ENCODE measurements at places on chromosomes 13 and 19. TPM values are rescaled to one million over a fixed set of nuclear protein-coding genes. Genes with fewer than 3 reads are reported as not detected.

- DNase-seq: no peak
These were observed 795.9 kb upstream of the PCDH9 start for GRCh38 chr13:68026077-68026476.

DNA sequence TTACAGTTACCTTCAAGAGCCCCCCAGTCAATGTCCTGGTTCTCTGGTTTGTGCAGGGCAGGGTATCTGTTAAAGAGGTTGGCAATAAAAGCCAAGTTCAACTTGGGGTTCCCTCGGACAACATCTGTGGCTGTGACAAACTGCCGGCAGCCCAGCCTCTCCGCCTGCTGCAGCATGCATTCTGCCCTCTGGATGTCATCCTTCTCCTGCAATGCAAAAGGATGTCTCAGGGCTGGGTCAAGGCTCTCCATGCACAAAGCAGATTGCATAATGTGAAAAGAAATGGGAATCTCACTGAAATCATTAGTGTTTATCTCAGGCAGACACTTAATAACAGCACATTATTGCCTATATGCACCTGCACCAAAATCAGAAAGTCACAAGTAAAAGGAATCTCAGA is 35.1 kb downstream of the LCP1 start:
- DNase-seq: no peak

SHISA7 gene
- total RNA-seq: not detected

LILRA5 gene
- total RNA-seq: not detected

TMEM238 gene
- 12.5 TPM for total RNA-seq

IGFL2 gene
- not detected for total RNA-seq

NCAN gene
- not detected for total RNA-seq

GRCh38 chr13:106061781-106062180 is 473.7 kb downstream of the EFNB2 start:
- DNase-seq: no peak

GRCh38 chr19:36577271-36577996 is 4.3 kb upstream of the ZNF529 start:
- no peak for DNase-seq

DNA sequence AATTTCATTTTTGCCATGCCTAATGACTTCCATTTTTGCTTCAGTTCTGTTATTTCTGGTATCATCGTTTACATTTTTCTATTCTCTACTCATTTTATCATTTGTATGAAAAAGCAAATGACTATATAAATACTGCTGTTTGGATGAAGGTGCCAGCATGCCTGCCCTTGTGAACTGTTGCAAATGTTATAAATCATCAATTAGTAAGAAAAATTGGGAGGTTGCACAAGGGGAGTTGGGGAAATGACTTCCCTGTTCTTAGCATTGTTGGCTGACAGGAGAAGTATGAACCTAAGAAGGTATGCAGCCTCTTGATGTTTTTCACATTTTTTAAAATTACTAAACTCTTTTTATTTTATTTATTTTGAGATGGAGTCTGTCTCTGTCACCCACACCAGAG is 15.1 kb downstream of the SAFB start:
- DNase-seq: no peak

DNA sequence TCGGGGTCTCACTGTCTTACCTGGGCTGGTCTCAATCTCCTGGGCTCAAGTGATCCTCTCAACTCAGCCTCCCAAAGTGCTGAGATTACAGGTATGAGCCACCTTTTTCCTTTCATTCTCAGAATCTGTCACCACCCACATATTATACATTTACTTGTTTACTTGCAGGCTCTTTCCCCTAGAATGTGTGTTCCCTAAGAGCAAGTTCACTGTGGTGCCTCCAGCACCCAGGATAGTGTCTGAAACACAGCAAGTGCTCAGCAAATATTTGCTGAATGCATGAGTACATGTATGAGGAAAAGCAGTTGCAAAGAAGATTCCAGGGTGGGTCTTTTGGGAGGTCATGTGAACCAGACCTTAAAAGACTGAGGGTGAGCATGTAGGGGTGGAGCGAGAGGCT is 96.8 kb downstream of the RGCC start:
- no peak for DNase-seq

TSSK6 gene
- 2.6 TPM for total RNA-seq

- DNase-seq: peak; percentile 66
These were observed 1.6 kb downstream of the MEX3D start for GRCh38 chr19:1566392-1567115.

- DNase-seq: no peak
These were observed 121.2 kb upstream of the MLNR start for GRCh38 chr13:49098771-49099512.

GRCh38 chr19:14072535-14073260 is at the start of gene MISP3:
Gene MISP3, plus strand, starts transcription at chr19:14072786. Its CDS starts 524 bp downstream, at chr19:14073310.
- DNase-seq: peak; percentile 91

DPP9 gene
- 44.6 TPM for total RNA-seq

NALCN gene
- total RNA-seq: 1.6 TPM

DNA sequence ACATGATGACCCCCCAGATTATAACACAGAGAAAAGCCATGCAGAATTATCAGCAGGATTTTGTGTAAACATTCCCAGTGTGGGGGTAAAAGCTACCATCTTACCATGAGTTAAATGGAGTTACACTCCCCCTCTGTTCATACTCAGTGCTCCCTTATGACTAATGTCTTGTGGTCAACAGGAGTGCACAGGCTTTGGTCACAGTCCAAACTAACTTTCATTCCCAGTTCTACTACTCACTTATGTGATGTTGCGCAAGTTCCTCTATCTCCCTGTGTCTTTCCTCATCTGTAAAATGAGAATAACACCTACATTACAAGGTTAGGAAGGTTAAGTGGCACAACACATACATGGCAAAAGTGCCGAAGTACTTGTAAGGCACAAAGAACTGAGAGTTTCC is 277.9 kb downstream of the RBM26 start:
- DNase-seq: no peak

CDX2 gene
- total RNA-seq: 1.3 TPM

DNA sequence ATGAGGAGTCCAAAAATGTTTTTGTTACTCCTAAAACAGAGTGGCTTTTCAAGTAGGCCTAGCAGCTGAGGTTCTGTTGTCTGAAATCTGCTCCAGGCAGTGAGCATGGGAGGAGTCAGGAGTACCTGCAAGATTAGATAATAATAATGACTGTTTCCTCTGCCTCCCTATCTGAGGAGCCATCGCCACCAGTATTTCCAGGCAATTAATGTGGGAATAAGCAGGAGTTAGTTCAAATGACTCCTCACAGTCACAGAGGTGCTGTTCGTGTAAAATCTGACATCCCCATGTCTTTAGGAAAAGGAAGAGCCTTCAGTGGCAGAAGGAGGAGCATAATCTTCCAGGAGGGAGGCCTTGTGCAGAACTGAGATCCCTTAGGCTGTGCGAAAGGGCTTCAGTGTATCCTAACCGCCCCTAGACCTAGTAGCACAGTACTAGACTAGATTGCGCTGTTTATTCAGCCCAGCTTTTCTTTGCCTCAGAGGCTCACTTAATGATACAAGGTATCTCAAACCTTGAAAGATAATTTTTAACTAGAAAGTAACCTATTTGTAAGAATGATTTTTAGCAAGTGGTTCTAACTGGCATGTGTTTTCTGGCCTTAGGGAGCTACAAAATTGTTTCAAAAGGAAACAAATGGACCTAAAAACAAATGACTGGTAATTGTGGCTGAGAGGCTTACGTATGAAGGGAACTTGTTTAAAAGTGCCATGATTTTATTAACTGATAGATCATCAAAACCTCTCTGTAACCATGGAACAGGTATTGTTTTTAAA is 49.0 kb downstream of the FREM2 start:
- DNase-seq: no peak

FAM216B gene
- total RNA-seq: not detected

AZU1 gene
- not detected for total RNA-seq

- peak; percentile 32 for DNase-seq
These were observed 8.3 kb downstream of the IRS2 start for GRCh38 chr13:109778102-109778542.

MYH14 gene
- total RNA-seq: 61.2 TPM

DDX39A gene
- total RNA-seq: 32.4 TPM

DNA sequence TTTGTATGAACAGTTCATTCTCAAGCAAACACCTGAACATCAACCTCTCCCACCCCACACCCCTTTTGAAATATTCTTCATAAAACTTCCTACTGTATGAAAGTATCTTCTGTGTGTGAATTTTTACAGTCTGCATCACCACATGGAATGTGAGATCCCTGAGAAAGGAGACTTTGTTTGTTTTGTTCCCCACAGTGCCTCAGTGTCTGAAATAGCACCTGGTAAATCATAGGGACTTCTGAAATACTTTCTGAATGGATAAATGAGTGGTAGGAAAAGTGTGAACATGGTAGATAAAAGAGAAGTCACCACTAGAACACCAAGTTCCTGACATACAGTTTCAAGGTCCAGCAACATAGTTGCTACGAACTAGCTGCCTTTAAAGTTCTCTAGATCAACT is 1071.2 kb downstream of the EFNB2 start:
- DNase-seq: no peak

C13orf42 gene
- total RNA-seq: not detected

- no peak for DNase-seq
These were observed 1235.3 kb downstream of the OLFM4 start for GRCh38 chr13:54263868-54264267.

DNA sequence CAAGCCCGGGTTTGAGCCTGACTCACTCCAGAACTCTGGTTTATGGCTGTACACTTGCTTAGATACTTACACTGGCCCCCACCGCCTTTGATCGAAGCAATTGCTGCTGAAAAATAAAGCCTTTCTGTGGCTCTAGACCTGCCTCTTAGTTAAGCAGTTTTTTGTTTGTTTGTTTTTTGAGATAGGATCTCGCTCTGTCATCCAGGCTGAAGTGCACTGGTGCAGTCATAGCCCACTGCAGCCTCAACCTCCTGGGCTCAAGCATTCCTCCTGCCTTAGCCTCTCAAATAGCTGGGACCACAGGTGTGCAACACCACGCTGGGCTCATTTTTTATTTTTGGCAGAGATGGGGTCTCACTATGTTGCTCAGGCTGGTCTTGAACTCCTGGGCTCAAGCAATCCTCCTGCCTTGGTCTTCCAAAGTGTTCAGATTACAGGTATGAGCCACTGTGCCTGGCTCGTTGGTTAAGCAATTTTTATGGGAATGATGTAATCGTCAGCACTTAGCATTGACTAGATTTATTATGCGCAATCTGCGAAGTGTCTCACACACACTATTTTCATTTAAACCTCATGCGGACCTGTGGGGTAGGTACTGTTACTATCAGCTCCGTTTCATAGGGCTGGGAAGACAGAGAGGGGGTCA is 22.2 kb downstream of the PPP2R1A start:
- no peak for DNase-seq

GRCh38 chr13:79448413-79448812 is 32.5 kb upstream of the NDFIP2 start:
- no peak for DNase-seq

- no peak for DNase-seq
These were observed 34.3 kb downstream of the COL4A1 start for GRCh38 chr13:110272651-110273050.

- DNase-seq: peak; percentile 88
These were observed 7.5 kb upstream of the ARHGEF18 start for GRCh38 chr19:7340959-7341837.

PRR22 gene
- 2.3 TPM for total RNA-seq

DNA sequence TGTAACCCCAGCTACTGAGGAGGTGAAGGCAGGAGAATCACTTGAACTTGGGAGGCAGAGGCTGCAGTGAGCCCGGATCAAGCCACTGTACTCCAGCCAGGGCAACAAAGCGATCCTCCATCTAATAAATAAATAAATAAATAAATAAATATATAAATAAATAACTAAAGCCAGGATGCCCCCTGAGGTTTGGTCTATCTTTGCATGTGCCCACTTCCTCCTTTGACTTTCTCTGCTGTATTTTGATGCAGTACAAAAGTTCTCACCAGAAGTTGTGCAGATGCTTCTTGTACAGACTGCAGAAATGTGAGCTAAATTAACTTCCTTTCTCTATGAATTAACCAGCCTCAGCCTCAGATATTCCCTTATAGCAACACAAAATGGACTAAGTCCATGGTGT is 6.5 kb upstream of the N4BP2L2 start:
- DNase-seq: no peak

GRCh38 chr13:98791611-98792010 is 39.1 kb upstream of the SLC15A1 start:
- DNase-seq: no peak

All from body of pancreas (tissue), 4 donors.